ENCODE measurements at places on chromosomes 7 and 10.

DNA sequence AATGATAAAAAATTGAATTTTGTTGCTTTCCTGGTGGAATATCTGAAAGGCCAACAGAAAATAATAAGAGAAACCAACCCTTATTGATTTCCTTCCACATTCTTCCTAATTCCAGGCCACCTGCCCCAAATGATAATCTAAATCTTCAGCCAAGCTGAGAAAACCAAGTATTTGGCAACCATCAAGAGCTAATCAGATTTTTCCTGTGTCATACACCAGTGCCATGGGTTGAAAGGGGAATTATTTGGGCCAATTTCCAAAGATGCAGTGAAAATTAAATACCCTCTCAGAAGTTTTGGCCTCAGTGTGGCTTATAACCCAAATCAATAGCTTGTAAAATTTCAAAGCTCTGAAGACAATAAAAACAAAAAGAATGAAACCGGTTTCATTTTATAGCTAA lies 70.4 kb downstream of the DOCK4 start:
- no peak for DNase-seq

DNA sequence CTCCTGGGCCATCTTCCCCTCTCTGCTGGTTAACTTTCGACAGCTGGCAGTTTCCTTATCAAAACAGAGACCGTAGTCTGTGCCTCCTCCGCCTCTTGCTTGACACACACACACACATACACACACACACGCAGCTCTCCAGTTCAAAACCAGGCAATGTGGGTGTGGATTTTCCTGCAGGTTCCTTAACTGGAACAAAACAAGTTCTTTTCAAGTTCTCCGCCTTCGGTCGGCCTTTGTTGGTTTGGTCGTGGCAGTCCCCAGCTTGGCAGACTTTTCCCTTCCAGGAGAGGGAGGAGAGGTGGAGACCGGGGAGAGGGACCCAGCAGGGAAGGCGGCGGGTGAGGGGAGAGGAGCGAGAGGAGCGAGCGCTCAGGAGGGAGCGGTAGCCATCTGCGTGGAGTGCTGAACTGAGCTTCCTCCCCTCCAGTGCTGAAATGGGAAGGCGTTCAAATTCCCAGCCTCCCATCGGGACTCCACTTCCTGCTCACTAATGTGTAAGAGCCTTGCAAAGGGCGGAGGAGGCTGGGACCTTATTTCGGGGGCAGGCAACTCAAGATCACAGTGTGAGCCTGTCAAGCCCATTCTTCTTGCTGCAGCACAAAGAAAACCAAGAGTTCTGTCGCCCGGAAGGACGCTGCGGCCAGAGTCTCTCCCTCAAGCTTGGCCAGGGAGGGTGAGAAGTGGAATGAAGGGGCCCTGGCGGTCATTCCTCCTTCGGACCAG lies 120.6 kb downstream of the PRPF18 start:
- peak; percentile 4 for DNase-seq

DNA sequence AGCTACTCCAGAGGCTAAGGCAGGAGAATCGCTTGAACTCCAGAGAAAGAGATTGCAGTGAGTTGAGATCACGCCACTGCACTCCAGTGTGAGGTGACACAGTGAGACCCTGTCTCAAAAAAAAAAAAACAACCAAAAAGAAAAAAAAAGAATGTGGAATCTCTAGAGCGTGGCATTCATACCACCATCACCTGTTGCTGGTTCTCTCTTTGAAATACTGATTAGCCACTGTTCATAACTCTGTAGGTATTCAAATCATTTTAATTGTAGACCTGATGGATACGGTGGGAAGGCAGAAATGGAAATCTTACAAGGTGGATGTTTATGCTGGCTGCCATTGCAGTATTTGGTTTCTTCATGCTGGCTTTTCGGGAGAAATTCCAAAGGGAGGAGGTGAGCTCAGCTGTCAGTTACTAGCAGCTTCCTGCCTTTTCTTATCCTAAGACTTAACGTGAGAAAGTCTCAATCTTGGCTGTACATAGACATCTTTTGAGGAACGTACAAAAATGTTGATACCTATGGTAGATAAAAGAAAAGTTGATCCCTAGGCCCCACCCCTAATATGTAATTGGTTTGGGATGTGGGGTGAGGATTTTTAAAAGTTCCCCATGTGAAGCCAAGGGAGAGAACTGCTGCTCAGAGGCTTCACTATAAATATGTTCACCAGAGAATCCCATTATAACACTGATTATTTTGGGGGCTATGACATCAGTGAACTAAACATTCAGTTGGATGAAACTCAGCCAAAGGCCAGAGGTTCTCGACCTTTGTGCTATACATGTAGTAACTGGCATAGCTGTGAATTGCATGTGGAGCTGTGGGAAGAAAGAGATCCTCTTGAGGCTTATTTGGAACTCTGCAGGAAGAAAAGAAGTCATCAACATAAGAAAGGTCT lies 26.9 kb upstream of the MKLN1 start:
- no peak for DNase-seq

DNA sequence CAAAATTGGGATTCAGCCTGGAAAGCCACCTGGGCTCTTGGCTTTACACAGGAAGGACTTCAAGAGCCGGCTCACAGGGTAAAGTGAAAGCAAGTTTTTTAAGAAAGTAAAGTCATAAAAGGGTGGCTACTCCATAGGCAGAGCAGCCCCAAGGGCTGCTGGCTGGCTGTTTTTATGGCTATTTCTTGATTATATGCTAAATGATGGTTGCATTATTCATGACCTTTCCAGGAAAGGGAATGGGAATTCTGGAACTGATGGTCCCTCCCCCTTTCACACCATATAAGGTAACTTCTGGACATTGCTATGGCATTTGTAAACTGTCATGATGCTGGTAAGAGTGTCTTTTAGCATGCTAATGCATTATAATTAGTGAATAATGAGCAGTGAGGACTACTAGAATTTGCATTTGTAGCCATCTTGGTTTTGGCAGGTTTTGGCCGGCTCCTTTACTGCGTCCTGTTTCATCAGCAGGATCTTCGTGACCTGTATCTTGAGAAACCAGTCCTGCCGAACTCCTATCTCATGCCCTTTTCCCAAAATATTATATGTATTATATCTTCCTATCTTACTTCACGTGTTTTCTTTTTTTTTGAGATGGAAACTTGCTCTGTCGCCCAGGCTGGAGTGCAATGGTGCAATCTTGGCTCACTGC lies 80.5 kb downstream of the HECW1 start:
- DNase-seq = no peak

GRCh38 chr7:70229242-70229641 lies 631.0 kb downstream of the AUTS2 start:
- no peak for DNase-seq

DNA sequence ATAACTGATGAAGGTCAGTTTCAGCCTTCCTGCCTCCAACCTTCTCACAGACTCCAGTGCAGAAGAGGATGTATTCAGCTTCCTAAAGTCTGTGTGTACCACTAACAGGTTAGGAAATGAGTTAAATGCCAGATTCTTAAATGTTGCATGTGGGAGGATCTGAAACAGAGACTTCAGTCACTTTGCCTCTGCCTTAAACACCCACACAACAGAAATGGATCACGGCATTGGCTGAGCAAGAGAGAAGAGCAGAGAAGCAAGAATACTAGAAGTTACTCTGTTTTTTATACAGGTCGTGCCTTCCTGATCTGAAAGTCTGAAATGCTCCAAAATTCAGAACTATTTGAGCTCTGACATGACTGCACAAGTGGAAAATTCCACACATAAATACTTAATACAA lies 98.9 kb upstream of the ARHGAP21 start:
- no peak for DNase-seq

DNA sequence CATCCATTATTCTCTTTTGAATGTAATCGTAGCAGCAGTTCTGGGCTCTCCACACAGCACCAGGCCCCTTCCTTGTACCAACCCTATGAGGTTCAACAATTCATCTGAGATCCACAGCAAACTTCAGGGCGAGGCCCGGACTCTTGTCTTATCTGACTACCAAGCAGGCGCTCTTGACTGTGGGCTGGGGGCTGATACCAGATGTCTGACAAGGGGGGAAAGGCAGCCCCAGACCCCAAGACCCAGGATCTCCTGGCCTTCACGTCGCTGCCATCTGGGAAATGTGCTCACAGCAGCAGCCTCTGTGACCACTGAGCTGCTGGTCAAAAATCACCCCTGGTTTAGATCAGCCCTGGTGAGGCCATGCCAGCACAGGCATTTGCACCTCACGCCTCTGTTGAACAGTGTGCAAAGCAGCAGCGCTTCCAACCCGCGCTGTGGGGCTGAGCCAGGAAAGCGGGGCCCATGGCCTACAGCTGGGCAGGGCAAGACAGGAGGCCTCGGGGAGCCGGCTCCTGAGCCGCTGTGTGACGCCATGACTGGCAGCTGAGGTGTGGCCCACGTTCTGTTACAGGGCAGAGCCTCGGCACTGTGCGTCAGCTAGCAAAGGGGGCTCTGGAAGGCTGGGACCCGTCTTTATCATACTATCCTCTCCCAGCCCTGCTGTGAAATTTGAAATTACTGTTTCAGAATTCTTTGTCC lies 143.9 kb downstream of the PAXIP1 start:
- DNase-seq = no peak

GRCh38 chr10:108757946-108758345 lies 1165.4 kb downstream of the XPNPEP1 start:
- DNase-seq = no peak

GRCh38 chr7:106312099-106312871 lies 27.5 kb upstream of the NAMPT start:
- no peak for DNase-seq

- DNase-seq = no peak
These were observed 5.1 kb upstream of the CYP26A1 start for GRCh38 chr10:93068411-93069244.

DNA sequence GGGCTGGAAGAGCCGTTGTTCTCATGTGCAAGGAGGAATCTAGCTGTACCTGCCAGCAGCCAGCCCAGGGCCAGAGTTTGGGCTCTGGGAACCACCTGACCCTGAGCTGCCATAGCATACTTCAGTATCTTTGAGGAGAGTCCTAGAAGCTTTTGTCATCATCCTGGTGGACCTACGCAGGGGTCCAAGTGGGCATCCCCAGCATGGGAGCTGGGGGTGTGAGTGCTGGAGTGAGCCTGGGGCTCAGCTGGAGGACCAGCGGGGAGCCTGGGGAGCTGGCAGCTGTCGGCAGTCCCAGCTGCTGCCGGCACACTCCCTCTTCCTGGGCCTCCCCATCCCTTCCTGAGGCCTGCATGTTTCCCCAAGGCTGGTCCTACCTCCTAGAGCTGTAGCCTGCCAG lies 32.5 kb downstream of the C10orf105 start:
- no peak for DNase-seq

DNA sequence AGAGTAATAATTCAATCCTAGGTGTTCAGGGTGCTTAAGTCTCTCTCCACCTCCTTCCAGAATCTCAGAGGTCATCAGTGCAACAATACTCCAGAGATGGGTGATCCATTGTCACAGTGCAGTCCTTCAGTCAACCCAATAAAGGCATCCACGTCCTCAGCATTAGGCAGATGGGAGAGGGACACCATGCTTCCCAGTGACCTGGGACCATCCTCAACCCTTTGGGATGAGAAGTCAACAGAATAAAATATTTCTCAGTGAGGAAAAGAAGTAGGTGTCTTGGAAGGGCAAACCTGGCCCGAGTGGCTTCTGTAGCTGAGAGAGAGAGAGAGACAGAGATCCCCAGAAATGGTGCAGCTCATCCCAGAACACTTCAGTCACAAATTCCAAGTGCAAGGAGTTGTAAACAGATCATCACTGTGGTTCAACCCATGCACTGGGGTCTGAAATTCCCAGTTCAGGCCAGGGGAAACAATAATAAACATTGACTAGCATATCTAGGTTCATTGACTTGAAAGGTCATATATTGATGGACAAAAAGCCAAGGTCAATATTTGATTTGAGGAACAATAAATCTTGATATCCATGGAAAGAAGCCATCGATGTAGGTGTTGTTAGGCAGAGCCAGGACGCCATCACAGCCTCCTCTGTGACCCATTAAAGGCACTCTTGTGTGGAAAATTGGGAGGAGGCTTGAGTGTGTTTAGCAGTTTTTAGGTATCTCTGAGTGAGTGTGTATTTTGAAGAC lies 256.0 kb upstream of the ZMIZ1 start:
- DNase-seq = no peak

- no peak for DNase-seq
These were observed 549.1 kb downstream of the NXPH1 start for GRCh38 chr7:8982338-8982992.

- DNase-seq = no peak
These were observed 12.6 kb upstream of the OPALIN start for GRCh38 chr10:96371356-96371755.

GRCh38 chr10:18312374-18313139 lies 172.3 kb downstream of the CACNB2 start:
- DNase-seq = no peak

GRCh38 chr10:93406364-93407145 lies 75.6 kb downstream of the MYOF start:
- no peak for DNase-seq

- DNase-seq = peak; percentile 4
These were observed 114.0 kb upstream of the COBL start for GRCh38 chr7:51430480-51431086.

DNA sequence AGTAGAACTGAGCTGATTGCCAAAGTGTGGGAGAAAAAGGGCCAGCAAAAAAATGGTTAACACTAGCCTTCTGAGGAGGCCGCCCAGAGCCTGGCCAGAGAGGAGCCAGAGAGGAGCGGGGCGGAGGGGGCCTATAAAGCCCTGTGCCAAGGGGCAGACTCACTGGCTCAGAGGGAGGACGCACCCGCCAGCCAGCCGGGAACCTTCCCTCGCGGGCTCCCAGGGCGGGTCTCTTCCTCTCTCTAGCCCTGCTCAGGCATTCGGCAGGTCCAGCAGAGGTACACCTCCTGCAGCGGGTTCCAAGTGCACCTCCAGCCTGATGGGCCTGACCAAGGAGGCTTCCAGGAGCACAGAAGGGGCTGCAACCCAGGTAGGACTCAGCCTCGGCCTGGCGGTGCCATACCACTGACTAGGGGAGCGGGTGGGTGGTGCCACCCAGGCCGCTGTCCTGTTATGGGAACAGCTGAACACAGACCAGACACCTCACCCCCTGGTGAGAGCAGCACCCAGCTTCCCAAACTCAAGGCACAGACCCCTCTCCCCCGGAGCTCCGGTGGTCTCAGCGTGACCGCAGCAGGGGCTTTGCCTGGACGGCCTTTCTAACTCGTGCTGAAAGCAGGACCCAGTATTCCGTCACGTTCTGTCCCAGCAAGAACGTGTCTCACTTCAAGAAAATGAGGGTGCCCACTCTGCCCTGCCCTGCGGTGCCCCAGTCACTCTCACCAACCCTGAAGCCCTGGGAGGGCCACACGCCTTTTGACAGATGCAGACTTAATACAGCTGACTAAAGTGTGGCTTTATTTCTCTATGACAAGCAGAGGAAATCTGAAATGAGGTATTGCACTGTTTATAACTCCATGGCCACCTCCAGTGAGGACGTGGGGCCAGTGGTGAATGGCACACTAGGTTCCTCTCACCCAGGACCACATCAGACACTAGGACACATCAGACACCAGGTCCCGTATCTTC lies at the start of gene GPER1:
GPER1 (plus strand) TSS at position 162 of the 969 bp plus-strand sequence. CDS start 3,616 bp downstream, outside the sequence.
- no peak for DNase-seq

GRCh38 chr7:99789441-99790070 lies 5.6 kb upstream of the CYP3A4 start:
- no peak for DNase-seq

- no peak for DNase-seq
These were observed 356.4 kb downstream of the ANKRD7 start for GRCh38 chr7:118580743-118581382.
